ENCODE measurements at places on chromosomes 13 and 19.

GRCh38 chr13:37457612-37458011, 141.0 kb downstream of the POSTN start:
- no peak for DNase-seq

- DNase-seq = no peak
Measured at GRCh38 chr13:35812736-35813135, 318.4 kb downstream of the DCLK1 start.

DNA sequence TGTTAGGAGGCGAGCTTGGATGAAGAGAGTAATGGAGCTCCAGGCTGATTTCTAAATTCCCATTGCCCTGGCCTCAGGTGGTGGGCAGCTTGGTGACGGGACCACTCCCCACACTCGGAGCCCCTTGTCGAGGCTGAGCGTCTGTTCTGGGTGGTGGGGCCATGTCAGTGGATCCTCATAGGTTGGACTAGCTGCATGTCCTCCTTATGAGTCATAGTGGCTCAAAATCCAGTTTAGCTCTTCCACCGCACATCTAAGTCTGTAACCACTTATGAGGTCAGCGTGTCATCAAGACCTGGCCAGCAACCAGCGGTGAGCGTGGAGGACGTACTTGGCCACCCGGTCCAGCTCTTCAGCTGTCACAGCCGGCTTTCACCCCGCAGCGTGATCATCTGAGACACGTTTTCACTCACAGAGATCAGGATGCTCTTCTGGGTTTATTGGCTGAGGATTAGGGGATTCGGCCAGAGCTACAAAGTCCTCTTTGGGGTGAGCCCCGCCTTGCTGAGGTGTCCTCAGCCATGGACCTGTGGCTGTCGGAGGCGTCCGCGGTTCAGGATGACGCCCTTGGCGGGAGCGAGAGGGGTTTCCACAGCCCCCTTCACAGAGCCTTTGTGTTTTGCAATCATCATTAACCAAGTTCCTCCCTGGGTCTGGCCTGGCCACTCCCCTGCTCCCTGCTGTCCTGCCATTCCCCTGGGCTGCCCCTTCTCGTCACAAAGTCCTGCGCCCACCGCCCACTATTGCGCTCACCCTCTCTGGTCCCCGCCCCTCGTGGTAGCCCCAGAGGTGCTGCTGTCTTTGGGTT, 41.9 kb downstream of the ADPRHL1 start:
- DNase-seq = no peak

DNA sequence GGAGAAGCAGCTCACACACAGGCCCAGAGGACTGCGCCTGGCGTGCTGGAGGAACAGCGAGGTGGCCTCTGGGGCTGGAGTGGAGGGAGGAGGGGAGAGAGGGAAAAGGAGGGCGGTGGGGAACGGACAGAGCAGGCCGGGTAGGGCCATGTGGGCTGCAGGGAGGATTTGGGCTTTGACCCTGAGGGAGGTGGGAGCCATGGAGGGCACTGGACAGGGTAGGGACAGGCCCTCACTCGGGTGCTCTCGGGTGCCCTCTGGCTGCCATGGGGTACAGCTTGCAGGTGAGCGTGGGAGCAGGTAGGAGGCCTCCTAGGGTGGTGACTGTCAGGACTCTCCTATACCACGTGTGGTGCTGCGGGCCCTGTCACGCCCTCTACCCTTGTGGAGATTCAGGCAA, 22.8 kb downstream of the PLIN4 start:
- DNase-seq = no peak

- no peak for DNase-seq
Measured at GRCh38 chr13:83333614-83334388, 548.5 kb downstream of the SLITRK1 start.

DNA sequence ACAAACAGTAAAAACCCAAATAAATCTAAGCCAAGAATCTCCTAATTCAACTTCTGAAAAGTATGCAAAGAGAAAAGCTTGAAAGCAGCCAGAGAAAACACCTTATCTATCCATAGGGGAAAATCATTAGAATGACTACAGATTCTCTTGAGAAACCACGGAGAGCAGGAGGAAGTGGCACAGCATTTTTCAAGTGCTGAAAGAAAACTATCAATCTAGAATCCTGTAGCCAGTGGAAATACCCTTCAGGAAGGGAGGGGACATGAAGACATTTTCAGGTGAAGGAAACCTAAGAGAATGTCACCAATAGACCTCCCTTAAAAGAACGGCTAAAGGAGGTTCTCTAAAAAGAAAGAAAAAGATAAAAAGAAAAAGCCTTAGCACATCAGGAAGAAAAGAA, 66.2 kb upstream of the XPO4 start:
- no peak for DNase-seq

DNA sequence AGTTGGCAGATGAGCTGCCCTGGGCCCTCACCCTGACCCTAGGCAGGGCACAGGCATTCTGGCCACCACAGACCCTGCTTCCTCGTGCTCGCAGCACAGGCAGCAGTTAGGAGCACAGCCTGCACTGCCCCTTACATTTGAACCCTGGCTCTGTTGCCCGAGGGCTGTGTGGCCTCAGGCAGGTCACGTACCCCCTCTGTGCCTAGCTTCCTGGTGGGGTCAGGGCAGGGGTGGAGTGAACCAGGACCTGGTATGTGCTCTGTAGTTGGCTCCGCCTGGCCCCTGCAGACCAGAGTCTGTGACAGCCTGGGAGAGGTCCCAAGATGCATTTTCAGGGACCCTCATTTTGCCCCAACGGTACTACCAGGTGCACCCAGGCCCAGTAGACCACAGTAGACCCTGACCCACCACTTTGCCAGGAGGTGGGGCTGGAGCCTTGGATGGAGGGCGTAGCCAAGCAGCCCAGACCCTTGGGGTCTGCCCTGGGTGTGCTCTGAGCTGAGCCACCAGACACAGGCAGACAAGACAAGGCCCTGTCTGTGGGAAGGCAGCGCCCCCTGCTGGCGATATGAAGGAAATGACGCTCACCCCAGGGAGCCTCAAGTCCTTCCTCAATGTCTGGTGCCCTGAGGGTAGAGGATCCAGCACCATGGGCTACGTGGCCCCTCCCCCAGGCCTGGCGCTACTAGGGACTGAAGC, 9.1 kb downstream of the LYL1 start:
- DNase-seq = peak; percentile 68

DNA sequence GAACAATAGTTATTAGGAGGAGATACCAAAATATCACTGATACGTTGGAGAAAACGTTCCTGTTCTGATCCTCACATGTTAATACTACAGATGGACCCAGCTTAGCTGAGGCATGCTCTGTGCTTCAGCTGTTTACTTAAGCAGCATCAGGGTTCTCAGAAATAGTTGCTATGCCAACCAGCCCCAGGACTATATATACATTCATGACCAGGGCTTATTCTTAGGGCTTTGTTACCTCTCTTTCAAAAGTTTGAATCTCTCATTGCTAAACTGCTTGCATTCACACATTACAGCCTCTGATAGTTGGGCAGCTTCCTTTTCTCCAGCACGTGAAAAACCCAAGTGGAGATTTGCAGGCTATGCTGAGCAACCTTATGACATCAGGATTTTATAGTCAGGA, 800.4 kb downstream of the DIAPH3 start:
- no peak for DNase-seq
